ENCODE measurements at places on chromosomes 1 and 21.

DNA sequence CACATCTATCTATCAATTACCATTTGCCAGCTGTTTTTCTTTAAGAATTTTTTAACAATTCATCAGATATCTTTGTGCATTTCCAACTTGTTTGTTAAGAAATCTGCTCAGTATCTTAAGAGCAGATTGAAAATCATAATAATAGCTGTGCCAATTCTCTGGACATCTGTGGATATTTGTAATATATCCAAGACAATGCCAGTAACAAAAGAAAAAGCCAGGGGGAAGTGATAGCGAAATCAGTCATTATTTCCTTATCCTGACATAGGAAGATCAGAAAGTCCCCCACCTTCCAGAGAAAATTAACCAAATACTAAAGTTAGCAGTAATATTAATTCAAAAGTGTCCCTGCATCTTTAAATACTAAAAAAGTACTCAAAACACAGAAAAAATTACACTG, 217.1 kb downstream of the RERE start:
- DNase-seq, result no peak

- no peak for DNase-seq
Measured at GRCh38 chr1:29538586-29538985, 302.3 kb downstream of the PTPRU start.

GRCh38 chr1:7420470-7421100, 350.5 kb upstream of the VAMP3 start:
- no peak for DNase-seq

DNA sequence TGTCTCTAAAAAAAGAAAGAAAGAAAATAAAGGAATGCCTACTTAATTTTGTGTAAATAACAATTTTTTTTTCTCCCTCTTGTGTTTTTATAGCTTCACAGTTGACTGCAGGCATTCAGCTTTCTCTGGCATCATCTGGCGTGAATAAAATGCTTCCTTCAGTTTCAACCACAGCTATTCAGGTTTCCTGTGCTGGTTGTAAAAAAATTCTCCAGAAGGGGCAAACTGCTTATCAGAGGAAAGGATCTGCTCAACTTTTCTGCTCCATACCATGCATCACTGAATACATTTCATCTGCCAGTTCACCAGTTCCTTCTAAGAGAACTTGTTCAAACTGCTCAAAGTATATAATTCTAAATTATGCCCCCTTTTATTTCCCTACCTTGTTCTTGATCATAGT, 18.0 kb downstream of the ZMYM1 start:
- DNase-seq, result no peak

DNA sequence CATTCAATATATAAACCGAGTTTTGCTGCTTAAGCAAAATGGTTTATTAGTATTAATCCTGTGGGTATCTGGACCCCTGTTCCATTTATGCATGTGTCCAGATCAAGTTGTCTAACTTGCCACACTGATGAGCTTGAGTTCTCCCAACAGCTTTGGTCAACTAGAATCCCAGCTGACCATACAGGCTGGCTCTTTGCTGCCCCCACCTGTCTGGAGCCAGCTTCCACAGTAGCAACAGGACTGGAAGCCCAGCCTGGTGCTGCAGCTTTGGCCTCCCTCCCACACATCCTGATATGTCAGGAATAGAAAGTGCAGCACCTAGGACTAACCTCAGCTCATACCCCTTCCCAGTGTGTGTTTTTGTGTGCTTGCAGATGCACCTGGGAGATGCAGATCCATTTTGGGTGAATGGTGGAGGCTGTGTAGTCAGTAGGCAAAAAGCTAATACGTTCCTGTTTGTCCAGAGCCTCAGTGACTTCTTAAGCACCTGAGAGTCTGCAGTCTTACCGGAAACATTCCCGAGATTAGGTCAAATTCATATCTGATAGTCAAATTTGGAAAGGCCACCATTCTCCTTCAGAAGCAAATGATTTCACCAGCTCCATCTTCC, 40.9 kb upstream of the BEND5 start:
- DNase-seq, result peak; percentile 67

DNA sequence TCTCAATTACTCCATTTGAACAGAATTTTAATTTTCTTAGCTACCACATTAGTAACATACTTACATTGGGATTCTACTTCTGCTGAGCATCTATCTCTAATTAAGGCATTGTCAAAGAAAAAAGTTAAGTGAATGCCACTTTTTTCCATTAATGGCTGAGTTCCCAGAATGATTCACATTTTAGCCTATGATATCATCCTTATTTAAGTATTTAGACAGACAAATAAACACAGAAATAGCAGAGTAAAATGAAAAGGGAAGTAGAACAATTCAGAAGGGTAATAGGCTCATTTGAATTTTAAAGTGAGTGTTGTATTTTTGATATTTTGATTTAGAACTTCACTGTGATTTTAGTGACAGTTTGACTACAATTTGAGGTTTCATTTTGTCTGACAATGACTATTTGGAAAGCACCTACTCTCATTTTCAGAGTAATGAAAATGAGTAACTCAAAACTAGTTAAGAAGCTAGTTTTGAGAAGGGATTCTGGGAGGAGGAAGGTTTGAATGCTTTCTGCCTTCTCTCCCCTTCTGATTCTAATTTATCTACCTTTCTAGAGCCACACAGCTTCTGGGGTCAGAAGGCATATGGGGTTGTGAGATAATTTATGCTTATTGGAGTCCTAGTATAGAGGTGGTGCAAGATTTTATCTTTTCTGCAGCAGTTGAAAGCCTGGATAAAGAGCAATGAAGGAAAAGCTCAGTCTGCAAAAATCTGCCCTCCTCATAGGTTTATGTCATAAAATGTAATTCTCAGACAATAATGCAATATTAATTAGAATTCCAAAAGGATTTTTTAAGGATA, 15.5 kb downstream of the LYPLAL1 start:
- no peak for DNase-seq

GRCh38 chr1:1291548-1292441, 11.6 kb downstream of the SCNN1D start:
- peak; percentile 82 for DNase-seq

DNA sequence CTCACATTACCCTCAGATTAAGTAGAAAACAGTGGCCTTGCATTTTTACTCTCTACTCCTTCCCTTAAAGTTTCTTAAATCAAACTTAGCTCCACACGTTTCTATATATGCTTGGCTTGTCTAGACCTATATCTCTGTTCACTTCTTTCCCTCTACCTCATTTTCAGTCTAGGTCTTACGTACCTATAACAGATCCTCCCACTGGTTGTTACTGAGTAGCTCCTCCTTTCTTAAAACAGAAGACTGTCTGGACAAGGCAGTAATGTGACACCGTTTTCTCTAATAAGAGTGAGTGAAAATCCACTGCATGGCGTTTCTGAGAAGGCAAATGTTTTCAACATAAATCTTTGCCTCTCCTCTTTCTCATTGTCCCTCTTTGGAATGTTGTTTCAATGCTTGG, 211.7 kb upstream of the POGK start:
- DNase-seq, result no peak

- DNase-seq, result no peak
Measured at GRCh38 chr1:29876902-29877301, 640.6 kb downstream of the PTPRU start.

DNA sequence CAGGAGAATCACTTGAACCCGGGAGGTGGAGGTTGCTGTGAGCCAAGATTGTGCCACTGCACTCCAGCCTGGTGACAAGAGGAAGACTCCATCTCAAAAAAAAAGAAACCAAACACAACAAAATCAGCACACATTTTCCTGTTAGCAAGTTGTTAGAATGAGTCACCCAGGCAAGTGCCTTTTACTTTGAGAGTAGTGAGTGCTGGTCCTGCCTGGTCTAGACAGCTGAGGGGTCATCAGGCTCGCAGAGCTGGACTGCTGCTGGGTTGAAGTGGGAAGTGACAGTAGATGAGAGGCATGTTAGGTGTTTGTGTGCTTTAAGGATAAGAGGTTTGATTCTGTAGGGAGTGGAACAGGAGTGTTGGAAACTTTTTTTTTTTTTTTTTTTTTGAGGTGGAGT, 31.9 kb downstream of the GNPAT start:
- DNase-seq, result no peak

GRCh38 chr1:237012788-237013383, 8.6 kb upstream of the MT1HL1 start:
- DNase-seq, result peak; percentile 91

- DNase-seq, result peak; percentile 21
Measured at GRCh38 chr1:226641671-226642231, 93.2 kb downstream of the STUM start.

- DNase-seq, result no peak
Measured at GRCh38 chr1:27408151-27408550, 15.7 kb downstream of the GPR3 start.

DNA sequence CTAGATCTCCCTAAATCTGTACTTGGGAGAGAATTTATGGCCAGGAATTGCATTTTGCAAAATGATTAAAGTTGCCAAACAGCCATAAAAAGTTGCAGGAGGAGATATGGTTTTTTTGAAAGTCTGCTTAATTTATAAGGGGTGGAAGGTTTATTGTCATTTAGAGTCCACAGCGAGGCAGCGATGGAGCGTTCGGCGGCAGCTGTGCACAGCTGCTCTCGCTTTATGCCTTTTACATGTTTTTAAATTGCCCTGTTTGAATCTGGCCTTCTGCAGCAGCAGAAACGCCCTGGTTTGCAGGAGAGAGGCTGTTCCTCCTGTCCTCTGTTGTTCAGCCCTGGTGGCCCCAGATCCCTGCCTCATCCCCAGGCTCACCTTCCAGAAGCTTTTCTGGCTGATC, 144.9 kb upstream of the POU3F1 start:
- peak; percentile 49 for DNase-seq
